ENCODE measurements at places on chromosomes 2 and 18. TPM values are rescaled to one million over a fixed set of nuclear protein-coding genes. Genes with fewer than 3 reads are reported as not detected.

LYPD6 gene
- 0.08 TPM for total RNA-seq

THSD7B gene
- total RNA-seq = not detected

ALS2 gene
- 9.5 TPM for total RNA-seq

FOXD4L1 gene
- total RNA-seq = 0.31 TPM

MC5R gene
- not detected for total RNA-seq

SLC9A2 gene
- total RNA-seq = 3.0 TPM

CBLN2 gene
- total RNA-seq = 0.18 TPM

BMP10 gene
- total RNA-seq = not detected

NT5DC4 gene
- total RNA-seq = not detected

DTNA gene
- 0.31 TPM for total RNA-seq

RIT2 gene
- not detected for total RNA-seq

MDH1B gene
- 1.6 TPM for total RNA-seq

ABCG8 gene
- total RNA-seq = not detected

MAPRE2 gene
- 10.4 TPM for total RNA-seq

LRRC30 gene
- total RNA-seq = not detected

SERPINB13 gene
- not detected for total RNA-seq

LYG2 gene
- 0.18 TPM for total RNA-seq

KLHL41 gene
- 0.13 TPM for total RNA-seq

SPATA3 gene
- not detected for total RNA-seq

PASK gene
- 7.5 TPM for total RNA-seq

ADD2 gene
- 28.6 TPM for total RNA-seq

SLC14A1 gene
- not detected for total RNA-seq

ALPI gene
- total RNA-seq = not detected

C1D gene
- total RNA-seq = 34.7 TPM

RAB27B gene
- 11.1 TPM for total RNA-seq

BOK gene
- total RNA-seq = 27.7 TPM

SPIRE1 gene
- total RNA-seq = 17.4 TPM

STAT4 gene
- 3.6 TPM for total RNA-seq

MLPH gene
- total RNA-seq = 270 TPM

CXCR4 gene
- total RNA-seq = 0.56 TPM

RNU2-63P gene
- total RNA-seq = not detected

ATP8B1 gene
- total RNA-seq = 6.8 TPM

UNC80 gene
- not detected for total RNA-seq

PRKAG3 gene
- not detected for total RNA-seq

CETN1 gene
- total RNA-seq = not detected

Data from A549 treated with Hydrocortisone at 1 μM for 4 hours (cell line).